ENCODE measurements at places on chromosomes 4 and X. TPM values are rescaled to one million over a fixed set of nuclear protein-coding genes. Genes with fewer than 3 reads are reported as not detected.

Gene TMEM31
- total RNA-seq = not detected

Gene AFF2
- 0.22 TPM for total RNA-seq

Gene CFP
- total RNA-seq = 3.7 TPM

Gene CT45A3
- not detected for total RNA-seq

Gene RNF4
- total RNA-seq = 27.2 TPM

Gene DRD5
- not detected for total RNA-seq

Gene P2RY4
- not detected for total RNA-seq

Gene ZFP92
- total RNA-seq = 0.65 TPM

Gene TKTL2
- not detected for total RNA-seq

Gene CTAG1B
- total RNA-seq = not detected

Gene GDPD2
- total RNA-seq = not detected

Gene SRPK3
- total RNA-seq = 43.3 TPM

Gene LRRC66
- total RNA-seq = 0.32 TPM

Gene TRO
- 1.8 TPM for total RNA-seq

Gene MAGEB6
- not detected for total RNA-seq

All from Right ventricle myocardium inferior (tissue), 1 donor.